Stimulated activated CD8-positive, alpha-beta memory T cell treated with anti-CD3 and anti-CD28 coated beads, Interleukin-7, amount 100 ng/mL, for 1 hour (primary cell): ENCODE measurements at places on chromosomes 7 and 10.

DNA sequence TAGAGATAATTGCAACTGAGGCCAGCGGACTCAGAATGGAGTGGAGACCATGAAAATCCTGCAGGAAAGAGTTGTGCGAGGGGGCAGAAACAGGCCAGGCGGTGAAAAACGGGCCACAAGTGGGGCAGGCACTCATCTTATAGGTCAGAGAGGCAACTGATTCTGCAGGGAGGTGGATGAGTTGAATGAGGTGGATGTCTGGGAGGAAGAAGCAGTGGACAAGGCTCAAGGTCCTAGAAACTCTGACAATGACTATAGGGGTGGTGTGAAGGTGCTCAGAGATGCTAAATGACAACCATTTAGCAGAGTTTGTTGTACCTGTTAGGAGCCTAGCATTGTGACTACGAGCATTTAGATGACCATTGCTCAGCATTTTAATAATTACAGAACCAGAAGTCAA lies 33.6 kb downstream of the MBL2 start:
- no peak for DNase-seq

GRCh38 chr10:24589265-24589664 lies 134.4 kb downstream of the ARHGAP21 start:
- no peak for DNase-seq

- DNase-seq, result no peak
Measured at GRCh38 chr7:44097064-44097932, 6.8 kb upstream of the AEBP1 start.

DNA sequence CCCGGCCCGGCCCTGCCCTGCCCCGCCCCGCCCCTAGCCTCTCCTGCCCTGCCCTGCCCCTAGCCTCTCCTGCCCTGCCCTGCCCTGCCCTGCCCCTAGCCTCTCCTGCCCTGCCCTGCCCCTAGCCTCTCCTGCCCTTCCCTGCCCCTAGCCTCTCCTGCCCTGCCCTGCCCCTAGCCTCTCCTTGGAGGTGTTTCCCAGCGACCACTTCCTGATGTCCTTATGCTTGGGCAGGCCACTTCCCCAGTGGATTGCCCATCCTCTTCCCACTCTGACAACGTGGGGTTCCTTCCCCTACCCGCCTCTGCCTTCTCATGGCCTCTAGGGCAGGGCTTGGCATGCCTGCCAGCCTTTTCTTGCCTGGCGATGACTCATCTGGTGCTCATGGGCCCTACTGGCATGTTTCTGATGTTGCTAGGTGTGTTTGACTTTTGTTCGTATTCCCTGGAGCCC lies 21.2 kb downstream of the PRXL2A start:
- no peak for DNase-seq

GRCh38 chr7:159099711-159100231 lies 44.9 kb downstream of the VIPR2 start:
- DNase-seq, result no peak

DNA sequence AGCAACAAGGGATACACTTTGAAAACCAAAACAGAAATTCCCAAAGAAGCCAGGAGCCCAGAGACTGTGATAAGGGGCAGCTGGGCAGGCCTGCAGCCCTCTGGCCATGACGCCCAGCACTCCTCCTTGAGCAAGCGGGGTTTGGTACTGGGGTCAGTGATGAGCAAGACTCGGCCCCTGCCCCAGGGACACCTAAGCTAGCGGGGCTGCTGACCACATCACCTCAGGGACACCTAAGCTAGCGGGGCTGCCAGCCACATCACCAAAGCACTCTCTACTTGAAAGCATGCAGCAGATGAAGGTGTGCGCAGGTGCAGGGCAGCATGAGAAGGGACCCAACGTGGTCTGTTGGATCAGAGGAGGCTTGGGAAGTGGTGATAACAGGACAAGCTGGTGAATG lies 108.0 kb upstream of the PPP2R2D start:
- DNase-seq, result no peak

- no peak for DNase-seq
Measured at GRCh38 chr10:5622186-5622960, 44.0 kb downstream of the ASB13 start.

- no peak for DNase-seq
Measured at GRCh38 chr10:87064651-87065050, 30.0 kb downstream of the GLUD1 start.

DNA sequence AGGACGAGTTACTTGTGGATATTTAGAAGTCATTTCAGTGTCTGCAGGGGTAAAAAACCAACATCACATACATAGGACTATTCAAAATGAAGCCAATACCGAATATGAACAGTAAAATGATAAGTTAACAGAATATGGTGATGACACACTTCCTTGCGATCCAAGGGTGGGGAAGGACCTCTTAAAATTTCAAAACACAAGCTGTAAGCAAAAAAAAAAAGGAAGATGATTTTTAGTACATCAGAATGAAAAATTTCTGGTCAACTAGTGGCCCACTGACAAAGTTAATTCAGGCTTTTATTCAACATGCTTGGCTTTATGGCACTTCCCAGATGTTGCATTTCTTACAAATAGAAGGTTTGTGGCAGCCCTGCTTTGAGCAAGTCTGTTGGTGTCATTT lies 19.0 kb upstream of the GALNTL5 start:
- DNase-seq, result no peak

DNA sequence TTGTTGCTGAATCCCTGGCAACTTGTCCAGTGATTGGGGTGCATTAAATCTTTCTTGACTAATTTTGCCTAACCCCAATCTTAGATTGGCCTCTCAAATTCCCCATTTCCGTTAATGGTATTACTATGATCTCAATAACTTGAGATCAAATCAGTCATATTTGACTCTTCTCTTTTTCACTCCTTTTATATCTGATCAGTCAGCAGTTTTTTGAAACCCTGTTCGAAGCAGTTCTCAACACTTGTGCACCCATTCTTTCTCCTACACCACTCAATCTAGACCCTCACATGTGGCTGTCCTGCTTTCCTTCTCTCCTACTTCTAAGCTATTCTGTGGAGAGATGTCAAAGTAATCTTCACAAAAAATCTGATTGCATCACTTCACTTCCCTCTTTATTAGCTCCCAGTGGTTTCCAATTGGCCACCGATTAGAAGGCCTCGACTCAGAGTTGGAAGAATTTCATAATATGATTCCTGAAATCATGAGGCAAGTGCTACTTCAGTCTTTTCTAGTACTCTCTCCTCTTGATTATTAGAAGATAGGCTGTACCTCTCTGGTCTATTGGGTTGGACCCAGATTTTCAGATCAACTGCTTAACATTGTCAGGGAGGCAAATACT lies 128.9 kb downstream of the ZNF365 start:
- no peak for DNase-seq

GRCh38 chr7:137328373-137329120 lies 15.0 kb downstream of the PTN start:
- no peak for DNase-seq

GRCh38 chr10:35720366-35720765 lies 78.3 kb upstream of the FZD8 start:
- DNase-seq, result no peak

- no peak for DNase-seq
Measured at GRCh38 chr7:91151916-91152315, 112.3 kb upstream of the FZD1 start.

DNA sequence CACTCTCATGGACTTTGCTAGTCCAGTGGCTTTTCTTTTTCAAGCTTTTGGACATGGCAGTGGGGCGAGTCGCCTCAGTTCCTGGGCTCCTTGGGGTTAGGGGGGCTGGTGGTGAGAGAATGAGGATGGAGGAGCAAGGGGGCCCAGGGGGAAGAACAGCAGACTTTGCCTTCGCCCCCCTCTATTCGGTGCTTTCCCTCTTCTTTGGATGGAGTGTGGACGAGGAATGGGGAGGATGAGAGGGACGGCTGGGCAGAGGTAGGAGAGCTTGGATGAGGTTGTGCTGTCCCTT lies 255 bp downstream of the MAGI2 start:
- no peak for DNase-seq

GRCh38 chr10:123318516-123318915 lies 164.3 kb downstream of the BUB3 start:
- no peak for DNase-seq

GRCh38 chr10:92434385-92434784 lies 139.5 kb downstream of the IDE start:
- DNase-seq, result no peak

DNA sequence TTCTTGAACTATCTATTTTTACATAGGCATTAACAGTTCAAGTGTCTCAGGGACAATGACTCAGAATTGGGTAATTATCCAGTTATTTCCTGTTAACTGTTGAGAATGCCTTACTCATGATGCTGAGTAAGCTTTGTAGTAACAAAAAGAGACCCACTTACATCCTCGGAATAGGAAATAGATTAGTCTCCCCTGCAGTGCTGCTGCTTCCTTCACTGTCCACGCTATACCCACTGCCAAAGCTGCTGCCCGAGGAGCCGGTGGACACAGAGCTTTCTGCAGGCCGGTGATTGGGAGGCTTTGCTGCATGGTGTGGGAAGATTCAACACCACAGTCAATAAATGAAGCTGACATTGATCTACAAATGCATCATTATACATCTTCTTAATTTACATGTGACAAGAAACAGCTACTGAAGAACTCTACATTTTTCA lies 357.1 kb downstream of the PCLO start:
- DNase-seq, result no peak

GRCh38 chr7:151794508-151795167 lies 82.3 kb downstream of the PRKAG2 start:
- no peak for DNase-seq

DNA sequence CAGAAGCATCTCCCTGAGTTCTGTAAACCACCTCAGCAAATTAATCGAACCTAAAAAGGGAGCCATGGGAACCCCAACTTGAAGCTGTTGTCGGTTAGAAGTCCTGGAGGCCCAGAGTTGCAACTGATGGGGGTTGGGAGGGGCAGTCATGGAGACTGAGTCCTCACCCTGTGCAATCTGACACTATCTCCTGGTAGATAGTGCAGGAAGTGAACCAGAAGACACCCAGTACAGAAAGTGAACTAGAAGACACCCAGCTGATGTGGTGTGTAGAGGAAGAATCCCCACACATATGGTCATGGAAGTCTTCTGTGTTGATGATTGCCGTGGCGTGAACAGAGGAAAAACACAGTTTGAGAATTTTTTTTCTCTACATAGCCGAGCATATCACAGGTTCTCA lies 58.8 kb upstream of the SRRM3 start:
- no peak for DNase-seq

- DNase-seq, result no peak
Measured at GRCh38 chr10:127024685-127025435, 119.6 kb downstream of the DOCK1 start.

- DNase-seq, result no peak
Measured at GRCh38 chr7:107201795-107202450, 33.1 kb downstream of the HBP1 start.

DNA sequence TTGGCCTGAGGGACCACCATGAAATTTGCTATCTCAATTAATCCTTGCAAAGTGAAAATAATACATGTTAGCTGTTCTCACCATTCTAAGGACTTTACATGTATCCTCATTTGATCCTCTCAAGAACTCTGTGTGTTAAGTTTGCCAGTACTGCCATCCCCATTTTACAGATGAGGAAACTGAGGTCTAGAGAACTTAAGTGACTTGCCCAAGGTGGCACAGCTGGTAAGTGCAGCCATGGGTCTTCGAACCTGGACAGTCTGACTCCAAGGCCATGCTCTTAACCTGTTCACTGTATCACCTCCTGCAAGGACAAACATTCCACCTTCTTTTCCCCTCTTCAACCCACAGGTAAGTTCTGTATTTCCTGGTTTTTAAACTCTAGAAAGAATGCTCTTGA lies 85.3 kb upstream of the NFE2L3 start:
- DNase-seq, result no peak
